ENCODE measurements at places on chromosomes 1 and 21.

DNA sequence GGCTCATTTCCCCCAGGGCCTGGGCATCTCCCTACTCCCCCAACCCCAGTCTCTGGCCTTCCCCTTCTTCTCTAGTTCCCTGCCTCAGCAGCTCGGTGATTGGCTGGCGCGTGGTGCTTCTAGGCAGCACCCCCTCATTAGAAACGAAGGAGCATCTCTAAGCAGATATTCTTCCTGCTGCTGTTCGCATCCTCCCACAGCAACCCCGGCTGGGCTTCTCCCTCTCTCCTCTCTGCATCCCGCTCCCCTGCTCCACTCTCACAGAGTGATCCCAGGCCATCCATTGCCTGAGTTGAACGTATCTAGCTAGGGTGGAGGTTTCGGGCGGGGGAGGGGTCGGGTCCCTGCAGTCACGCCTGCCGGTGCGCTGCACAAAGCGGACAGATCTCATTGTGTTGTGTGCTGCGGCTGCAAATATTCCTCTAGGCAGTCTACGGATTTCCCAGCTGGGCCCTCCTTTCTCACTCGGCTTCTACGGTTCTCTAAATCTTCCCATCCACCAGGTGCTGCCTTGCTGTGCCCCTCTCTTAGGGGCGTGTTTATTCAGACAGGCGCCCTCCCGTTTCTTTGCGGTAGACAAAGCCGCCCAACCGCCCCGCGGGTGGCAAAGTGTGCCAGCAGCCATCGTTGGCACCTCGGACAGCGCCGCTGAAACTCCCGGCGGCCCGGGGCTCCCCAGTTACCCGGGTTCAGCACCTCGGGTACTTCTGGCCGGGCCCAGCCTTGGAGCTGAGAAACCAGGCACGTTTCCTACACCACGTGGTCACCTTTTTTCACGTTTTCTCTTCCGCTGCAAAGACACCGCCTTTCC is 2.2 kb downstream of the CACNA1E start:
- no peak for DNase-seq

DNA sequence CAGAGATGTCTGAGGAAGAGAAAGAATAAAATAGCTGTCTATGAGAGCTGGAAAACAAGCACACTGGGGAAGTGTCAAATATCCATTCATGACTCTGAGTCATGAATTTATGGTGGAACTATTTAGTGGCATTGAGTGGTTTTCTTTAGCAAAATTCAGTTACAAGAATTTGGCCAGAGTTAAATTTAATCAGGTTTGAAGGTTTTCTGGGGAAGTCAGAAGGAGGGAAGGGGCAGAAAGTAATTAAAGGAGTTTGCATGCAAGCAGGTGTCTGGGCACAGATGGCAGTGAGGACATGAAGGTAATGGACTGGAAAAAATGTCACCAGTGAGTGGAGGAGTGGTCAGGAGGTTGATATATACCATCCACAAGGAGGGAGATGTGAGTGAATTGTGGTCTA is 121.9 kb upstream of the IVNS1ABP start:
- no peak for DNase-seq

DNA sequence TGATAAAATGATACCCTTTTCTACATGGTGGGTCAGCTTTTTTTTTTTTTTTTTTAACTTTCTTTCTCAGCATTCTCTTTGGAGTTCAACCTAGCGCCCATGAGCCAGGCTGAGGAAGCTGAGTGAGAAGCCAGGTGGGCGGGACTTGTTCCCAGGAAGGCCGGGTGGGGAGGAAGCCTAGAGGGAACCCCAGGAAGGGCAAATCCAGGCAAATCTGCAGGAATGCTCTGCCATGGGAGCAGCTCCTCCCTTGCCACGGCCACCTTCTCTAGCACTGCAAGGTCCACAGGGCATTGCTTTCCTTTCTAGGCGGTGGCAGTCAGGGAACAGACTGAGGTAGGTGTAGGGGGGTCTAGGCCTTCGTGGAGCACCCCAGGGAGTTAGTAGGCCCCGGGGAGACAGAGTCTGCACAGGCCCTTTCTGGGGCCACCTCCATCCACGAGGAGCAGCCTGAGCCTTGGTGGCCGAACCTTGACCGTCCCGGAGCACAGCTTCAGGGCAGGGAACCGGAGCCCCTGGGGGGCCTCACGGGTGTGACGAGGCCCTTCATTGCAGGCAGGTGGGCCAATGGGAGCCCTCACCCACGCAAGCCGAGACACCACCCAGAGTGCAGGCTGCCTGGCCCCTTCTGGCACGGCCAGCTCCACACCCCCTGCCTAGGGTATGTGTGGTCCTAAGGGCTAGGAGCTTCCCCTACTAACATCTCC is 18.2 kb upstream of the CCDC27 start:
- no peak for DNase-seq

DNA sequence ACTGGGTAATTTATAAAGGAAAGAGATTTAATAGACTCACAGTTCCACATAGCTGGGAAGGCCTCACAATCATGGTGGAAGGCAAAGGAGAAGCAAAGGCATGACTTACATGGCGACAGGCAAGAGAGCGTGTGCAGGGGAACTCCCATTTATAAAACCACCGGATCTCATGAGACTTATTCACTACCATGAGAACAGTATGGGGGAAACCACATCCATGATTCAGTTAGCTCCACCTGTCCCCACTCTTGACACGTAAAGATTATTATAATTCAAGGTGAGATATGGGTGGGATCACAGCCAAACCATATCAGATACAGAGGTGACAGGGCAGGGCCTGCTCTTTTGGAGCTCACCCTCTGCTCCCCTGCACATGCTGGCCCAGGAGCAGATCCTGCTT is 31.4 kb upstream of the TMEM61 start:
- no peak for DNase-seq

DNA sequence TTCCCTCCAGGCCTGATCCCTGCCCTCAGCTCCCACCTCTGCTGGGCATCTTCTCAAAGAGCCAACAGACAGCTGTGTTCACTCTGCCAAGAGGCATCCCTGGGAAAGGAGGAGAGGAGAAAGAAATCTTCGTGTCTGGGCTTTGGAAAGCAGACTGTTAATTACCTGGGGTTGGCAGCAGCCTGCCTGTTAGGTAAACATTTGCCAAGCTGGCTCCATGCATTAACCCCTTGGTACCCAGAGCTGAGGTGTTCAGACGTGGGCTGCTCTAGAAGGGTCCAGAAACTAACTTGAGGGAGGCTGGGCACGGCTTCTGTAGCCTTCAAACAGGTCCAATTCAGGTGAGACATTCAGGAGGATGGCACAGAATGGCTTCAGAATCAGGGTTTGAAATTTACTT is 8.7 kb upstream of the EXTL1 start:
- DNase-seq, result no peak

DNA sequence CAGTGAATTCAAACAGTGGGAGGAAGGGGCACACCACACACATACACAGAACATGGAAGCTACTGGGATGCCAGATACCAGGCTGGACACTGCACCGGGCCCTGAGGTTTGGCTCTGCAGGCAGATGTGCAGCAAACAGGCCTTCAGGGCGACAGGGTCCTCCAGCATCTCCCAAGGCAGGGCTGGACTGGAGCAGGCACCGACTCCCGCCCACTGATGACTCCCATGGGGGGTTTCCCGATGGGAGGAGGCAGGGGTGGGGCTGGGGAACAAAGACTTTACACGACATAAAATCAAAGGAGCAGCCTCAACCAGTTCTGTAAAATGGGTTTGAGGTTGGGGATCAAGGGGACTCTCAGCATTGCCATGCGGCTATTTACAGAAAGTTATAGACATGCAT is 118.1 kb downstream of the SYT2 start:
- DNase-seq, result no peak

GRCh38 chr1:61742620-61743430 is 545 bp downstream of the PATJ start:
- no peak for DNase-seq

- no peak for DNase-seq
These were observed 4.7 kb upstream of the ETV3 start for GRCh38 chr1:157142765-157143423.

DNA sequence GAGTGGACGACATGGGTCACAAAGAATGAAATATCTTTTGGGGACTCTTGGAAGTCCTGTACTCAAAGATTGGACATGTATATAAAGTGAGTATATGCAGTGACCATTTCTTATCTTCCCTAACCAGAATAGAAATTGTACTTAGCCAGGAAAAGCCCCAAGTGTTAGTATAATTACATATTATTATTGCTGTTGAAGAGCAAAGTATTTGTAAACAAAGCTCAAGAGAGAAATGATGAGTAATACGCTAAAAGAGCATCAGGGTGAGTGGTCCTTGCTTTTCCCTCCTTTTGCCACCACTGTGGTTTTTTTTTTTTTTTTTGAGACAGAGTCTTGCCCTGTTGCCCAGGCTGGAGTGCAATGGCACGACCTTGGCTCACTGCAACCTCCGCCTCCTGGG is 6.4 kb upstream of the CGN start:
- no peak for DNase-seq

- no peak for DNase-seq
These were observed 6.1 kb downstream of the ST6GALNAC3 start for GRCh38 chr1:76080552-76081079.

GRCh38 chr1:214801191-214801590 is 198.2 kb downstream of the CENPF start:
- DNase-seq, result no peak

DNA sequence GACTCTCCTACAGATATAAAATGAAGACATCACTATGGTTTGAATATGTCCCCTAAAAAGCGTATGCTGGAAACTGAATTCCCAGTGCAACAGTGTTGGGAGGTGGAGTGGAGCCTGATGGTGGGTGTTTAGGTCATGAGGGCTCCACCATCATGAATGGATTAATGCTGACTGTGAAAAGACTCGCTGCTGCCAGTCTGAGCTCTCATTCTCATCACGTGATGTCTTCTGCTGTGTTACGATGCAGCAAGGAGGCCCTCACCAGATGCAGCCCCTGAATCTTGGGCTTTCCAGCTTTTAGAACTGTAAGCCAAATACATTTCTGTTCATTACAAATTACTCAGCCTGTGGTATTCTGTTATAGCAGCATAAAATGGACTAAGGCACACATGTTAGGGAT is 73.8 kb upstream of the PPP2R5A start:
- DNase-seq, result no peak

DNA sequence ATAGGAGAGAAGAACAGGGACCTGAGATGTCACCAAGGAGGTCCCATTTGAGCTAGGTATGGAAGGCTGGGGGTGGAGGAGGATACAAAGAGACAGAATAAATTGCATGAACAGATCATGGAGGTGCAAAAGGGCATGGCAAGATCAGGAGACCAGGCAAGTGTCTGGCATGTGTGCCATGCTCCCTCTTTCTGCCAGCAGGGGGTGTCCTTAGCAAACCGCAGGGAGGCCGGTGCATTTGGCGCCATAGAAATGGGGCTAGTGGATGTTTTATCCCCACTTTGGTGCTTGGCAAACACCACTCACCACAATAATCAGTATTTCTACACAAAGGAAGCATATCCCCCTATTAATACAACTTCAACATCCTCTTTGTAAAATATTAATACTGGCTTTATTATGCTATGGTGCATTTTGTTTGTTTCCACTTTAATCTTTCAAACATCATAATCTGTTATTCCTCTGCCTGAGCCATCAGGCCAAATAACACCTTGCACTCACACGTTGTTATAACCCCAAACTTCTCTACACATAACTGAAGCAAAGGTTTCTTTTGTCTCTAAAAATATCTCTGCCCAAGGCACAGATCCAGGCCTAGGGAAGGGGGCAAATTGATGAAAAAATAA is 25.9 kb downstream of the S100A6 start:
- no peak for DNase-seq

Measured in breast epithelium (tissue), 4 donors.